Activated B cell treated with CpG ODN at 0.5 μM for 24 hours (primary cell): ENCODE measurements at places on chromosomes 1 and 21. TPM values are rescaled to one million over a fixed set of nuclear protein-coding genes. Genes with fewer than 3 reads are reported as not detected.

Gene ACADM
- 49.4 and 49.9 TPM in 2 replicates for total RNA-seq

Gene MXRA8
- 0.07 and 0.16 TPM in 2 replicates for total RNA-seq

Gene RNU1-1
- 3,526 and 4,195 TPM in 2 replicates for total RNA-seq

Gene KCNE2
- total RNA-seq = not detected in 2 replicates

Gene NTMT2
- not detected in 2 replicates for total RNA-seq

DNA sequence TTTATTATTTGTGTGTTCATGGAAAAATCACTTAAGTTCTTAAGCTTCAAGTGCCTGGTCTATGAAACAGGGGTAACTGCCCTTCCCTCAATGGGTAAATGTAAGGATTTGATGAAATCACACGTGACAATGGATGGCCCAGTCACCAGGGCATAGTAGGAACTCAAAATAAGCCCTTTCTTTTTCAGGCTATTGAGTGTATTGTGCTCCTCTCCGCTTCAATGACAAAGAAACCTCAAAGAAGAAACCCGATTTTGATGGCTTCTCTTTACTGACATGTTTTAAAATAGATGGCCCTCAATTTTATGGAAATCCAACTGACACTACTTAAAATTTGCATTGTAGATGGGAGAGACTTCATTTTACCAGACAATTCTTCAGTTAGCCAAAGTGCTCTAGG lies 543.5 kb downstream of the OMA1 start:
- DNase-seq = no peak

Gene LYPLA2
- 75.8 and 81.6 TPM in 2 replicates for total RNA-seq

Gene PPM1J
- total RNA-seq = 0.46 and 0.75 TPM in 2 replicates

Gene CITED4
- 0.54 and 0.98 TPM in 2 replicates for total RNA-seq

Gene TLCD4
- 0.22 and 0.24 TPM in 2 replicates for total RNA-seq

- no peak for DNase-seq
Observed at GRCh38 chr1:223209293-223209898, 66.3 kb upstream of the TLR5 start.

GRCh38 chr1:204045430-204045829 lies 27.5 kb upstream of the SOX13 start:
- DNase-seq = no peak

DNA sequence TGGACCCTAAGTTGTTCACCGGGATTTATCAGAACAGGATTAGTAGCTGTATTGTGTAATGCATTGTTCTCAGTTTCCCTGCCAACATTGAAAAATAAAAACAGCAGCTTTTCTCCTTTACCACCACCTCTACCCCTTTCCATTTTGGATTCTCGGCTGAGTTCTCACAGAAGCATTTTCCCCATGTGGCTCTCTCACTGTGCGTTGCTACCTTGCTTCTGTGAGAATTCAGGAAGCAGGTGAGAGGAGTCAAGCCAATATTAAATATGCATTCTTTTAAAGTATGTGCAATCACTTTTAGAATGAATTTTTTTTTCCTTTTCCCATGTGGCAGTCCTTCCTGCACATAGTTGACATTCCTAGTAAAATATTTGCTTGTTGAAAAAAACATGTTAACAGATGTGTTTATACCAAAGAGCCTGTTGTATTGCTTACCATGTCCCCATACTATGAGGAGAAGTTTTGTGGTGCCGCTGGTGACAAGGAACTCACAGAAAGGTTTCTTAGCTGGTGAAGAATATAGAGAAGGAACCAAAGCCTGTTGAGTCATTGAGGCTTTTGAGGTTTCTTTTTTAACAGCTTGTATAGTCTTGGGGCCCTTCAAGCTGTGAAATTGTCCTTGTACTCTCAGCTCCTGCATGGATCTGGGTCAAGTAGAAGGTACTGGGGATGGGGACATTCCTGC lies 3.9 kb upstream of the OLFML3 start:
- DNase-seq = no peak

Gene G0S2
- total RNA-seq = 2.1 and 2.3 TPM in 2 replicates

DNA sequence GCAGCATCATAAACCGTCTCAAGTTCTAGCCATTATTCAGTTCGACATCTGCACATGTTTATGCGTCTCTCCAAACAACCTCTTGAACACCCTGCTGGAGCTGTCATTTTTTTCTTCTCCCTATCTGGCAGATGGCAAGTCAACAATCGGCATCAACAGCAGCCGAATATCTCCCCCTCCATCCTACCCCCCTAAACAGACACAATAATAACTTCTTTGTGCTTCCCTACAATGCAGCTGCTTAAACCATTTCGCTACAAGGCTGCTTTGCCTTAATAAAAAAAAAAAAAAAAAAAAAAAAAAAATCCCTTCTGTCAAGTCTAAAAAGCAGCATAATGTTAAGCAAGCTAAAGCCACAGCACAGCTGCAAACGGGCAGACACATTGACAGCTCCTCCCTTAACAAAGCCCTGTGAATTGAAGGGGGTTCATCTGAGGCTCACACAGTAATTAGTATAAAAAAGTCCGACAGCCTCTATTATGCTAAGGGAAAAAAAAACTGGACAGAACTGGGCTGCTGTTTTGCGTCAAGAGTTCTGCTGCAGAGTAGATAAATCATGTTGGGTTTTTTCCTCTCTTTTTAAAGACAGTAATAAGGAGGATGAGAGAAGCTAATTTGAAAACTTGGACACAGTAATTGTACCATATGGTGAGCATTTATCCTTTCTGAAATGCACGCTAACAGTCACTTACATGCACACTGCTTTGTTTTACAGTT lies 136.4 kb downstream of the AKT3 start:
- no peak for DNase-seq

Gene MATN1
- 0.93 and 1.2 TPM in 2 replicates for total RNA-seq

DNA sequence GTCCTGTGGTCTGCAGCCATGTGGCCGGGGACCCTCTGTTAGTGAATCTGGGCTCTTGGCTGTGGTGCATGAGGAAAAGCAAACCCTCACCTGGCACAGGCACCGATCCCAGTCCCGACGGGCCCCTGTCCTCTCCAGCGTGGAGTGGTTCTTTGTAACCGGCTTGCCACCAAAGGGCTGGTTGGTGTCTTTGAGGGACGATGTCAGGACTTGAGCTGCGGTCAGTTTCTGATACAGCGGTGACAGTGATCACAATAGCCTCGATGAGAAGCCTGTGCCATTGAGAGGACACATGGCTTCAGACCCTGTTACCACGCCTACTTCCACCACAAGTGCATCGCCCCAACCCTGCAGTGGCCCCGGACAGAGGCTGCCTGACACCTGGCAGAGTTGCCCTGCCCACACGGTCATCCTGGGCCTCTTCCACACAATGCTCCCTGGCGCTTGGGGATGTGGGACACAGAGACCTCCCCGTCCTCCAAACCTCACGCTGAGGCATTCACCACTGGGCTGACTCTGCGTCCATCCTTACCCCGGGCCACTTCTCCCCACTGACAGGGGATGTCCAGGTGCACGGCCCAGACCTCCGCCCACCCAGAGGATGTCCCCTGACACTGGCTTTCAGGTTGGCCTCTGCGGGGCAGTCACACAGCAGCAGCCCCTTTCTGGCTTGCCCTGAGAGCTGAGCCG lies 18.8 kb upstream of the ACTRT2 start:
- no peak for DNase-seq

GRCh38 chr1:12810691-12811408 lies 19.7 kb downstream of the PRAMEF1 start:
- DNase-seq = no peak
